D721Med (cell line): ENCODE measurements at places on chromosomes 13 and 19.
A peak's percentile ranks its signal among the peaks of the same experiment; 100 is the strongest.

- DNase-seq, result no peak
Observed at GRCh38 chr13:87684850-87685742, 13.9 kb downstream of the SLITRK5 start.

- no peak for DNase-seq
Observed at GRCh38 chr19:31831421-31832175, 482.4 kb upstream of the TSHZ3 start.

- peak; percentile 80 for DNase-seq
Observed at GRCh38 chr19:18291590-18292461, 10.4 kb upstream of the JUND start.

DNA sequence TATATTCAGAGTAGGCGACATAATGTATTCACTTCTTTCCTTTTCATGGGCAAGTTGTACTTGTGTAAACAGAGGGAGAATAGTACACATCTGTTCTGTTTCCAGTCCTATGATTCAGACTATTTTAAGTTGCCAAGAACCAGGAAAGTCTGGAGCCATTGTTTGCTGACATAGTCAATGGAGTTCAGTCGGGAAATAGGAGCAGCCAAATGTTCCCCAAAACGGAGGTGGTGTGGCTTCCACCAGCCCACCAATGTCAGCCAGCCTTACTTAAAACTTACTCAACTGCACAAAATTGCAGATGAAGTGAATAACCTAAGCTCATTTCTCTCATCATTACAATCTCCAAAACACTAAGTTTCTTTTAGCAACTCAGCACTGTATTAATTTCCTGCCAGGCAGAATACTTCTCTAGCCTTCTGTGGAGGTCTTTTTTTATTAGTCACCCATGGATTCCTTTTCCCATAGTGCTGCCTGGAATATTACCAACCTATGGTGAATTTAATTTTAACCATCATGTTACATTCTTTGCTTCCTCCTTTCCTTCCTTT lies 22.3 kb upstream of the CSNK1A1L start:
- no peak for DNase-seq

GRCh38 chr13:20715330-20715712 lies 11.8 kb downstream of the IL17D start:
- DNase-seq, result no peak
